ENCODE measurements at places on chromosomes 2 and 18.
A peak's percentile ranks its signal among the peaks of the same experiment; 100 is the strongest.

DNA sequence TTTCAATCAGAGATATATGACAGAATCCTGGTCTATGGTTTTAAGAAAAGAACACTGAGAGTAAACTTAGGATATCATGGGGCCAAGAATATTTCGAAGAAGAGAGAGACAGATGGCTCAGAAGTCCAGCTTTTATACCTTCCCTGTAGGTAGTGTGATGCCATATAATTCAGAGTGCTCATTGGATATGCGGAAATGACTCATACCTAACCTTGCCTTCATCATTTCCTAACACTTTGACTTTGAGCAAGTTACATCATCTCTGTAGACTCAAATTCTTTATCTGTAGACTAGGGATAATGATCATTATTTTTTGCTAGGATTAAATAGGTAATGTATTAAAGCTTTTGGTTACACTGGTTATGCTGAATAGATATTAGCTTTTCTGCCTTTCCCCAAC is 461.6 kb upstream of the CNTNAP5 start:
- no peak for DNase-seq

- no peak for DNase-seq
Measured at GRCh38 chr2:129240061-129240460, 739.4 kb upstream of the RAB6C start.

GRCh38 chr2:74551942-74552913 is 1.5 kb downstream of the LOXL3 start:
- DNase-seq = no peak

DNA sequence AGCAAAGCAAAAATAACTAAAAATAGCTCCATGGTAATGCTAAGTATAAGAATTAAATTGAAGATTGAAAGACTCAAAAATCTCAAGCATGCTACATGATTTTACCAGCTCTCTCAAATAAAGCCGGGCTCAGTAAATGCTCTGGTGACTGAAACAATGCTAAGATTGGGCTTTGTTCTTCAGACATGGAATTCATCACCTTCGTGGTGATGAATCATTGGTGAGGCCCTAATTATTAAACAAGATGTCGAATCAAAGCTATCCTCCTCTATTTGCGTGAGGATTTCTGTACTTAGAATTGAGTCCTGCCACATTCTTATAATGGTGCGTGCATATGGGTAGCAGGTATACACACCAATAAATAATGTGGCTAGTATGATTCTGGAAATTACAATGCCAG is 58.8 kb upstream of the LRRTM1 start:
- DNase-seq = no peak

DNA sequence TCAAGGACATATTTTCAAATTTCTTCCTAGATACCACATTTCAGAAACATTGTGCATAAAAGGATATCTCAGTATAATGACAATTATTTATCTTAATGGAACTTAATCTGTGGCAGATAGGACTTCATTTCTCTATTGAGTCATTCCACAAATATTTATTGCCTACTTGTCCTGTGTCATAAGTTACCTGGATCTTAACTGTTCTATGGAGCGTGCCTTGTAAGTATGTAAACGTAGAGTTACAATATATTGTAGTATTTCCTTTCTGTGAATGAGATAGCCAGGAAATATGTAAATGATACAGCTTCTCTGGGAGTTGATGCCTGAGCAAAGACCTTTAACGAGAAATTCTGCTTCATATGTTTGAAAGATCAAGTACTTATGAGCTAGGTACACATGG is 2.5 kb downstream of the AGFG1 start:
- no peak for DNase-seq

- no peak for DNase-seq
Measured at GRCh38 chr18:56096861-56097260, 508.9 kb upstream of the TCF4 start.

DNA sequence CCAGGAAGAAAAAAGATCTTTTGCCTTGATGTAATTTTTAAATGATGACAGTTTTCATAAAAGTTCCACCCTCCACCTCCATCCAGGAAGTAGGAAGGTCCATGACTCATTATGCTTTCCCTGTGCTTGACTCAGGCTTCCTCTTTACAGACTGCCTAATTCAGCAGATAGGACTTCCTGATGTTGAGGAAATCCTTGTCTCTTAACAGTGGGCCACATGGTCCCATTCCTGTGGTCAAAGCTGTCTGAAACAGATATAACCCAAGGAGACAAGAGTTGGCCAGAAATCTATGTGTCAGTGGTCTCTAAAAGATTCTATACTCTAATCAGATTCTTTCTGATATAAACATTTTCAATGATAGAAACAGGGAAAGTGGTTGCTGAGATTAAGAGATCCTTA is 119.1 kb downstream of the BAZ2B start:
- no peak for DNase-seq

DNA sequence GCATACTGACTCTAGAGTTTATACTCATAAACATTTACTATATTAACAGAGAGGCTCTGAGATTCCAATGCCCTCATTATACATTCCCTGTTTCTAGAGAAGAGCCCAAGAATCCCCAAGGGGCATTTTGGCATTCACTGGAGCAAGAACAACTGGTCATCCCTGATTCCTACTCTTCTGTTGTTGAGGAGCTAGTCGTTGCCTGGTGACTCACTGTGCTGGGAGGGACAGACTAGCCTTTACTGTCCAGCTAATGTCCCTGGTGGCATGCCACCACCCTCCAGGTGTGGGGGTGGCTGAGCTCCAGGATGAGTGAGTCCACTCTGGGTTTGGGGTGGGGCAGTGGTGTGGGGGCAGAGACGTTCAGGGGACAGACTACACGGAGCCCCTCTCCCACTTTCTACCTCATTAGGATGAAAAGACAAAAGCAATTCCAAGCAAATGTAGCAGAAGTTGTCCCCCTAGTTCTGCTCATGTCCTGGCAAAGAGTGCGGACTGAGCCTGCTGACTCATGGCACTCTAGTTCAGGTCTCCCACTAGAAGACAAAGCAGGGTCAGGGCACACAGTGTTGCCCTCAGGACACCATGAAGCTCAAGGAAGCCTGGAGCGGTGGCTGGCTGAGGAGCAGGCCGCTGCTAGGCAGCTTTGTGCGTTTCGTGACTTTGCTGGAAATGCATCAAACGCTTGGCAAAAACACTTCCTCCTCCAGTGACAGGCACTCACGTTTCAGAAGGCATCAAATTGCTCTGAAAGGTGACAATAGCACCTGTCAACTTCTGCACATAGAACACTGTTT is 49.4 kb downstream of the RHOB start:
- no peak for DNase-seq

DNA sequence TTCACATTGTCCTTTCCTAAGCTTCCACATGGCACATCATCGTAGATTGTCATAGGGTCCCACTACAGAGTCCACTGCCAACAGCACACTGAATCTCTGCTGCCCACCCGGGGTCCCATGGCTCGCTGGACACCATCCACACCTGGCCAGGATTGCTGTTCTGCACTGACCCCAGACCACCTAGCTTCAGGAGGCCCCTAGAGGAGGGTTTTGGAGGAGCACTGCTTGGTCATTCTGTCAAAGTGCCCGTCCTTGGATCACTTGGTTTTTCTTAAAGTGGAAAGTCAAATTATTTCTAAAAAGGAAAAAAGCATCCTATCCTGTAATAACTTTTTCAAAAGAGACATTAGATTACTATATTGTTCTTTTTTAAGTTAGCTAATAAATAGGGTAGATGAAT is 59.0 kb downstream of the CHRNA1 start:
- no peak for DNase-seq

DNA sequence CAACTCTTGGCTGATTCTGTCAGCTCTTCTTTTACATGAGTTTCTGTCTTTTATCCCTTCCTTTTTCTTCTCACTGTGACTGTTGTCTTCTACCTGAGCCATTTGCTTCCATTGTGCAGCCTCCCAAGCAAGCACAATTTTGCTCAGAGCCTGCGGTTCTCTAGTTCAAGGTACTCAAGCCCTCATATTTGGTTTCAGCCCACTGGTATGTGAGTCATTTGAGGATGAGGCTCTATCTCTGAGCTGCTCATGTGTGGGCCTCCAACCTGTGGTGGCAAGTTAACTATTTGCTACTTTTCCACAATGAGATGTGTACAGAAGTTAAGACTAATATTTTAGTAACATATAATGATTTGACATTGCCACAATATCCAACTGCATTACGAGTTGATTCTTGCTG is 183.0 kb downstream of the PHLPP1 start:
- no peak for DNase-seq

DNA sequence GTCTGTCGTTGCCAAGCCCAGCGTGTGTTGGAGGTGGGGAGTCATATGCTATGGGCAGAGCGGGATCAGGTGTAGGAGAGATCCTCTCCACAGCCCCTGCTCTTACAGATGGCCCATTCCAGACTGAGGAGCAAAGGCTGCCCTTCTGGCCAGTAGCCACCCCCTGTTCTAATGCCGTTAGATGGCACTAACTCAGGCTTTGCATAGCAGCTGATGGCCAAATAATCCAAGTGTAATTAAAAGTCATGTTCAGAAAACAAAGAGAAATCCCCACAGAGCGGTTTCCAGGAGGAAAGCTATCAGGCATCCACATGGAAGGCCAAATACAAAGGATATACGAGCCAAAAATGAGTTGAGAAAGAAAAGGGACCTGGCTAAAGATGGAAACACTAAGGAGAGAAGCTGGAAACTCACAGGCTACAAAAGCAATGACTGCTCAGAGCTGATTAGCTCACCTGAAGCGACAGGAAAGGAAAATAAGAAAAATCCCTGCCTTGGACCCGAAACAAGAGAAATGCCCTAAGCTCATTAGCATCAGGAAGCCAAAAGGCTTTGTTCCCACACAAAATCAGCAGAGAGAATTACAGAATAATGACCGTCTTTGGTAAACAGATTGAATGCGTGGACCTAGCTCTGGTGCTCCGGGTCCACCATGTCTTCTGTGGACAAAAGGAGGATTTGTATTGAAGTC is 1002.4 kb upstream of the KLHL29 start:
- no peak for DNase-seq

- DNase-seq = no peak
Measured at GRCh38 chr18:31876707-31877106, 66.2 kb downstream of the TRAPPC8 start.

DNA sequence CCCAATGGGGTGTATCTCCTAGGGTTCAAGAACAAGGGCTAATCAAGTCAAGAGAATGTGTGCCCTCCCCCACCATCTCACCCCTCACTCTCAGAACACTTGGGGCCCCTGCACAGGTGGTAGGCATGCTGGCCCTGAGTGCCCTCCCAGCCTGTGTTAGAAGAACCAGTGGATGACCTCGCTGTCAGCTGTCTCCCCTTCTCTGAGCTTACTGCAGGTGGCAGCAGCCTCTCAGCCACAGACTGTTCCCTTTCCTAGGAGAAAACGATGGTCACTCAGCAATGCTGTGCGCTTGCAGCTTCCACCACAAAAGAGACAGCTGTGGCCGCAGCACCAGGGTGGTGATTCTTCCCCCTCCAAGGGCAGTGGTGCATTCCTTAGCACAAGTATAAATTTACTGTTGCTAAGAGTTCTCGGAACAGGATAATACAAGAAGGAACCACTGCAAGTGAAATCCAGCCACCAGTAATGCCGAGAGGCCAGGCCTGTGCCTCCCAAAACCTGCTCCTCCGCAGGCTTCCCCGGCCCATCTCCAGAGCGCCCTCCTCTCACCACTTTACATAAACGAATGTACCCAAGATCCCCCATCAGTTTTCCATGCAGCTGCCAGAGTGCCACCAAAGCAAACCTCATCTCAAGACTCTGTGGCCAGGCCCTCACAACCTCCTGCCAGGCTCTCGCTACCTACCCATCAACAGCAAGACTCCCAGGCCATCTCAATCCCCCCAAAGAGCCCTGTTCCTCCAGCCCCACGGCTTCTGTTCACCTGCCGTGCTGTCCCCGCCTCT is 935 bp upstream of the RAMP1 start:
- no peak for DNase-seq

DNA sequence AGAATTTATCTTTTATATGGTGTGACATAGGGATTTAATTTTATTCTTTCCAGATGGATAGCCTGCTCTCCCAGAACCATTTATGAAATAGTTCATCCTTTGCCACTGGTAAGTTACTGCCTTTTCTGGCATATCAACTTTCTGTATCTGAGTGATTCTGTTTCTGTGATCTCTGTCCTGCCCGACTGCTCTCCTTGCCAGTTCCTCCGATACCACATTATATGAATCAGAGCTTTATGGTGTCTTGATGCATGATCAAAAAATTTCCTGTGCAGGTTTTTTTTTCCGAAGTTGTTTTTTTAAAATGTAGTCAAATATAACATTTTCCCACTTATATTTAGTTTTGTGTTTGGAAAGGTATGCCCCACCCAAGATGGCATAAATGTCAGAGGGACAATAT is 242.5 kb downstream of the CYP26B1 start:
- DNase-seq = no peak

GRCh38 chr2:178420463-178420999 is 30.4 kb downstream of the PRKRA start:
- DNase-seq = no peak

DNA sequence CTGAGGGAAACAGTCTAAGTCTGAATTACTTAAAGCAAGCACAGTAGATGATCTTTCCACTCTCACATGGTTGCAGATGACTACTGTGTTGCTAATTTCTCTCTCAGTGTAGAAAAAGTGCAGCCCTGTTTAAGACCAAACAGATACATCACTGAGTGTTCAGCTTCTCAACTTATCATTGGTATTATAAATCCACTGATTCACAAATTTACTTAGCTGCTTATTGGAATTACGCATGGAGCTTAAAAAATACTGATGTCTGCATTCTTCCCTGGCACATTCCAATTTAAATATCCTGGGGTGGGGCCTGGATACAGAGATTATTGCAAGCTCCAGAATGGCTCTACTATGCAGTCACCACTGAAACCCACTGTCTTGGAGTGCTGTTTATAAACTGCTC is 411.2 kb downstream of the RND3 start:
- DNase-seq = no peak

- DNase-seq = no peak
Measured at GRCh38 chr2:8454797-8455196, 227.1 kb upstream of the ID2 start.

DNA sequence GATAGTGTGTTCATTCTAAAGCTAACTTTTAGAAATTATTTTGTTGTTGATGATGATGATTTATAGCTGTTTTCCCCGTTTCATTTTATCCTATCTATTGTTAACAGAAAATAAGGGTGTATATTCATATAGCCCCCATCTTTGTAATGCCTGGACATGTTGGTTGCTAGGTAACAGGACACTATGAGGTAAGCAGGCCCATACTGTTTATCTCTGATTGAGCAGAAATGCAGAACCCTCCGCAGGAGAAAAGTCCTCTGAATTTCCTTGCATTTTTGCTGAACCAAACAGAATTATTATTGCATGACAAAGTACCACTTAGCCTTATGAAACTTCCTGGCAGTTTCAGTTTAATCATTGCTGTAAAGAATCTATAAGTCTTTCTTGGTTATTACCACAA is 339.4 kb downstream of the DCC start:
- no peak for DNase-seq

- peak; percentile 73 for DNase-seq
Measured at GRCh38 chr2:11344956-11345677, 681 bp upstream of the ROCK2 start.

GRCh38 chr2:27315122-27315521 is 6.9 kb upstream of the UCN start:
- DNase-seq = no peak

- no peak for DNase-seq
Measured at GRCh38 chr2:144523596-144524117, 3.7 kb upstream of the ZEB2 start.

All from stimulated activated effector memory CD8-positive, alpha-beta T cell treated with anti-CD3 and anti-CD28 coated beads, Interleukin-12 subunit alpha, Interleukin-12 subunit beta, amount 100 ng/mL, for 72 hours (primary cell).